ENCODE measurements at places on chromosomes 2 and 18.
A peak's percentile ranks its signal among the peaks of the same experiment; 100 is the strongest.

DNA sequence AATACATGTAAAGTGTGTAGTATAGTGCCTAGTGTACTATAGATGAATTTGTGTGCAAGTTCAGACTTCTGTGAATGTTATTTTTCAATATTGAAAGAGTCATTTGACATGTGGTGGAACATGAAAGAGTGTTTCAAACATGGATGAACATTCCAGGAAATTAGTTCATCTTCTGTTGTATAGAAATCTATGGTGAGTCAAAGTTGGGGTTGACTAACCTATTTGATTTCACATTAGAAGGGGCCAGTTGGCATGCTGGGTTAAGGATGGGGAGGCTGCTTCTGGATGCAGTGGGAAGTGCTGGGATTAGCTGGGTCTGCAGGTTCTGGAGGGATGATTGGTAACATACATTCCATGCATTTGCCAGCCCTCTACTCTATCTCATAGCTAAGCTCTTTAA, 50.6 kb downstream of the LYPD6B start:
- peak; percentile 29 for DNase-seq

DNA sequence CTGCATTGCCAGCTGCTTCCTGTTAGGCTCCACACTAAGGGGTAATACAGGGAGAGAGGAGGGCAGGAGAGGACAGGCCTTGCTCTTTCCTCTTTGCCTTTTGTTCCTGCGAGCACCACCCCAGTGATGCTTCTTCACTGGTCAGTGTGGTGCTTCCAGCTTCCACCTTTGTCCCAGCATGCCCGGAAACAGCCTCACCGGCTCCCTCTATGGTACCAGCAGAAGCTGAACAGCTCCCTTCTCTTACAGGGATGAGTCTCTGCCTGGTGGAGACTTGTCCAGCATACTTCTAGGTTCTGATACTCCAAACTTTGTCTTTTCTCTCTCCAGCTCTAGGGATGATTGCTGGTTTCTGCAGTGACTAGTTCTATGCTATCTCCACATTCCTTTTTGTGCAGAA, 413.3 kb downstream of the TSN start:
- no peak for DNase-seq

DNA sequence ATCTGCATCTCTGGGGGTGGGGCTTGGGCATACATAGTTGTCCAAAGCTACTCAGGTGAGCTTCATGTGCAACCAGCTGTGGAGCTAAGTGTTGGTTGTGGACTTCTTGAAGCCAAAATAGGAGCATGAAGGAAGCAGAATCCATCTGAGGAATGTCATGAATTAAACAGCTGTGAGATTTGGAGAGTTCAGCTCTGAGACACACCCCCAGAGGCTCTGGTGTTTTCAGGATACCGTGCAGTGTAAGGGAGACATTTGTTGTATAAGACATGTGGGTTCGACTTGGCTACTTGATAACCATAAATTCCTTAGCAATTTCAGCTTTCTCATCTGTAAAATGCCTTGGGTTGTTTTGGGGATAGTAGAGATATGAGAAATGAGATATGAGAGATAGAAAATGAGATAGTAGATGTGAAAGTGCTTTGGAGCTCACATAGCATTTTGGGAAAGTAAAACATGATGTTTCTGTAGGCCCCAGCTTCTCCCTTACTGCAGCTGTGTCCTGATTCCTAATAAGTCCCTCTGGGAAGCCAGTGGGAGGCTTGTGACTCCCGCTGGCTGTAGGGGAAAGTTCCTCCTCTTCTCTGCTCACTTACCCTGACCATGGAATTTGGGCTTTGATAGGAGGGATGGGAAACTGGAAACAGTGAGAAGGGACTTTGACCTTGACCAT, 50.0 kb downstream of the DPYSL5 start:
- DNase-seq: no peak

DNA sequence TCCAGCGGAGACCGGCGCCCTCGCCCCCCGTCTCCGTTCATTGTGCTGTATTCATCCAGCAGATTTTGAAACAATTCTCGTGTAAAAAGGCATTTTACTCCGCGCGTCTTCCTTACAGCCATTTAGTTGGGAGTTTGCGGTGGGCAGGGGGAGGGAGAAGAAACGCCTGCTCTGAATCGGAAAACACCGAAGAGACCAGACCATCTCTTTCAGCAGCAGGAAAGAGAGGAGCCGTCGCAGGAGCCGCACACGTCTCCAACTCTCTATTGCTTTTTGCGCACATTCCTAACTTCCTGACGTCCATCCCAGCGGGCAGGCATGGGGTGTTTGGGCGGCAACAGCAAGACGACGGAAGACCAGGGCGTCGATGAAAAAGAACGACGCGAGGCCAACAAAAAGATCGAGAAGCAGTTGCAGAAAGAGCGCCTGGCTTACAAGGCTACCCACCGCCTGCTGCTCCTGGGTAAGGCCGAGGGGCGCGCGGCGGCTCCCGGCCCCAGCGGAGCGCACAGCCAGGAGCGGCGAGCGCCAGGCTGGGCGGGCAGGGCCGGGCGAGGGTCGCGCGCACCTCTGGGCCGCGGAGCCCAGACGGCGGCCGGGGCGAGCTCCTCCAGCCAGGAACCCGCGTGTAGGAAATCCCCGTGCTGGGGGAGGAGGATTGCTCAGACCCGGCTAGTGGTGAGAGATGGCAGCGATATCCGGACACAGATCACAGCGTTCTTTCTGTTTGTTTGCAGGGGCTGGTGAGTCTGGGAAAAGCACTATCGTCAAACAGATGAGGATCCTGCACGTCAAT, 63.2 kb downstream of the GNAL start:
- DNase-seq: peak; percentile 11

DNA sequence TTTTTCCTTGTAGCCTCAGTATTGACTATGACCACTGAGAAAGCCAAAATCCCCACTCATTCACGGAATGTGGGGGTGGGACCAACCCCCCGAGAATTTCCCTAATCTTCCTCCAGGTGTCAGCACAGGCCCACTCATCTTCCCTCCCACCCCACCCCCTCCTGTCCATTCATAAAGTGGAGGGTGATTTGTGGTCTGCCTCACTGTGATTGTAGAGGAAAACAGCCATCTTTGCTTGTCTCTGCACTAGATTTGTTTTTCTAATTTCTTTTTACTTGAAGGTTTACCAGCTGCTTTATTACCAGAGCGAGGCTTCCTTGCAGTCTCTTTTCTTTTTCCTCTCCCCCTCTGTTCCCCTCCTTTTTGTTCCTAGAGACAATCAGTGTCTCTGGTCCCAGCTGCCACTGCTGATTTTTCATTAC, 171.8 kb downstream of the ICOS start:
- peak; percentile 56 for DNase-seq

DNA sequence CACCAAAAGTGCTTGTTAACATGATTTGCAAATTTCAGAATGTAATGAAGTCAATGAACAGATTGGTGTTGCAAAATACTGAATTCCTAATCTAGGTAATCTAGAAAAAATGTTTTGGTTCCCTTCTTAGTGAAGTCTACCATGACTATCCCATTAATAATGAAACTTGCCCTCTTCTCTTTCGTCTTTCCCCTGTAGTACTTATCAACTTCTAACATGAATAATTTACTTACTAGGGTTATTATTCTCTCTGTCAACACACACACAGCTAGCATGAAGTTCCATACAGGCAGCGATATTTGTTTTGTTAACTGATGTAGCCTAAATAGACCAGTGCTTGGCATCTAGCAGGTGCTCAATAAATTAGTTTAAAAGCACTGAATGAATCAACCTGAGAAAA, 160.2 kb downstream of the NCK2 start:
- no peak for DNase-seq

DNA sequence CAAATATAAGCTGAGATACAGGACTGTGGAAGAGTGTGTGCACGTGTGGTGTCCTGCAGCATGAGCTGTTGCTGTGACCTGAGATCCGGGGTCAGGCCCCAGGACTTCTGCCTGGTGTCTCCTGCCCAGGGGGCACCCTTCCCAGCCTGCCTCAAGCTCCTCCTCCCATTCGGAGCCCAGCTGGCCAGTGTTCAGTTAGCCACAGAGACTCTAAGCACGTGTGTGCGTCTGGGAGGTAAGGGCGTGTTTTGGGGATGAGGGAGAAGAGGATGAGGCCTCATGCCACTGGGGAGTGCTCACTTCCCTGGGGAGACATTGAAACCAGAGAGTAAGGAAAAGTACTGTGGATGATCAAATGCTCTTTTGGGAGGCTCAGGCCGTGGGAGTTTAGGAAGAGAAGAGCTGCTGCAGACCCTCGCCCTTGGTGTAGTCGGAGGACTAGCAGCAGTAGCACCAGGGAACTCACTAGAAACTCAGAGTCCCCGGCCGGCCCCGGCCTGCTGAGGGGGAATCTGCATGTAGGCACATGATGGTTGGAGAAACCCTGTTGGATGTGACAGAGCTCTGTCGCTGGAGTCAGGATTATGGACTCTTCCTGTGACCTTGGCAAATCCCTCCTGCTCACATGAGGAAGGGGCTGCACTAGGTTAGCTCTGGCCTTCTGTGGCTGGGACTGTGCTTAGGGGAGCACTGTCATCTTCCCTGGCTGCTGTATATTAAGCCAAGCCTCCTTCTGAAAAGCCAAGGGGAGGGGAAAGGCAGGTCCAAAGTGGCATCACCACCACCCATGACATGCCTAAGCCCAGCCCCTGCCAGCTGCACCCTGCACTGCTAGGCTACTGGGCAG, 231.1 kb downstream of the DYSF start:
- DNase-seq: no peak

GRCh38 chr2:45763255-45763654, 111.8 kb downstream of the PRKCE start:
- no peak for DNase-seq

DNA sequence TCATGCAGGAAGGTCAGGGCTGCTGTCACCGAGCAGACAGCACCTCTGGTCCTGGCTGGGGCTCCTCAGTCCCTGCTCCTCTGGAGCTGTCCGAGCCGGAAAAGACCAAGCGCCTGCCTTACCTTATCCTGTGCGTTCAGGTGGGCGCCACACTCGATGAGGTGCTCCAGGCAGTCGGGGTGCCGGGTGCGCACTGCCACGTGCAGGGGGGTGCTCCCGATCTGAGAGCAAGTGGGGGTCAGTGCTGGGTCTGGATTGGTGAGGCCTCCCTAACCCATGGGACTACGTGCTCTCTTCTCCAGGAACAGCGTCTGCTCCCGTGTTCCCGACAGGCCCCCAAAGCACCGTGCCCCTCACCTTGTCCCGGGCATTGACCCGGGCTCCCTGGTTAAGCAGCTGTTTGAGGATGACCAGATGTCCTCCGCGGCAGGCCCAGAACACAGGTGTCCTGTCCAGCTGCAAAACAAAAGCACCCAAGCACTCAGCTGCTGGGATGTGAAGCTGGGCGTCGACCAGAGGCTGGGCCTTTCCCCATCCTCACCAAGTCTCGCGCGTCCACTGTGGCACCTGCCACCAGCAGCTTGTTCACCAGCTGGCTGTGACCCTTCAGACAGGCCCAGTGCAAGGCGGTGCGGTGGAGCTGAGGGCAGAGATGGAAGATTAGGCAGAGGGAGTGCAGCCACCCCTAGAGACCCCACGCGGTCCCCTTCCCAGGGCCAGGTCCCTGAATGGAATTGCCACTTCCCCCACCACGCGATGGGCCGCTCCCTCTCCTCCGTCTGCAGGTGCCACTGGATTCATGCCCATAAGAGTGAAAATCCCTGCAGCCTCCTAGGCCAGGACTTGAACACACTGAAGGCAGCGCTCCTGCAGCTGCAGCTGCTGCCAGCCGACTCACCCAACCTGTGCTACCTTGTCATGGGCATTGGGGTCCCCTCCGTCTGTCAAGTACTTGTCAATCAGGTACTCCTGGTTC, 3.7 kb downstream of the ANKRD23 start:
- no peak for DNase-seq

DNA sequence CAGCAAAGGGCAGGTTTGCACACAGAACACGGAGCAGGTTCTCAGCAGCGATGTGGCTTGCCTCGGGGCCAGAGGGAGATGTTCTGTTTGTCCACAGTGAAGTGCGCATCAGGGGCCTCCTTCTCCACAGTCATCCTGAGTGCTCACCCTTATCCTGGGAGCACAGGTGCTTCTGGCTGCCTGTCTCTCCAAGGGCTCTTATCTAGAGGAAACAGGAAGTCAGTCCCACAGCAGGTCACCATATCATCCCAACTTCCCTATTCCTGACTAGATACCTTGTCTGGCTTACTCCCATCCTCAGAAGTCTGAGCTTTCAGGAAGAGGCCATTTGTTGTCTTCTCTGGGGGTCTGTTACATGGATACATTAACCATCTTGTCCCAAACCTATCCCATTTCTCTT, at the start of gene CD207:
Gene CD207 (minus strand): TSS at position 174 of the 400 bp plus-strand sequence. CDS start 40 bp downstream, at position 134.
- no peak for DNase-seq

GRCh38 chr2:94753466-94753998, 117.7 kb upstream of the TEKT4 start:
- DNase-seq: no peak

DNA sequence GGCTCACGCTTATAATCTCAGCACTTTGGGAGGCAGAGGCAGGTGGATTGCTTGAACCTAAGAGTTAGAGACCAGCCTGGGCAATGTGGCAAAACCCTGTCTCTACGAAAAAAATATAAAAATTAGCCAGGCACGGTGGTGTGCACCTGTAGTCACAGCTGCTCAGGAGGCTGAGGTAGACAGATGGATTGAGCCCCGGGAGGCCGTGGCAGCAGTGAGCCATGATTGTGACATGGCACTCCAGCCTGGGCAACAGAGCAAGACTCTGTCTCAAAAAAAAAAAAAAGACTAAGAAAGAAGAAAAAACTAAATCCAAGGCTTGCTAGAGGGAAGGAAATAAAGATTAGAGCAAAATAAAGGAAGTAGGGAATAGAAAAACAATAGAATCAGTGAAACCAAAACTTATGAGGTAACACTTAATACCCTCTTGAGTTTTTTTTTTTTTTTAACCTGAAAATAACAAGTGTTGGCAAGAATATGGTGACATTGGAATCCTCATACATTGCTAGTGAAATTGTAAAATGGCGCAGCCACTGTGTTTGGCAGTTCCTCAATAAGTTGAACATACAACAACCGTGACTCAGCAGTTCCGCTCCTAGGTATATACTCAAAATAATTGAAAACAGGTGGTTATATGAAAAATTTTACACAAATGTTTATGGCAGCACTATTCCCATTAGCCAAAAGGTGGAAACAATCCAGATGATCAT, 85.2 kb downstream of the EML4 start:
- DNase-seq: no peak

DNA sequence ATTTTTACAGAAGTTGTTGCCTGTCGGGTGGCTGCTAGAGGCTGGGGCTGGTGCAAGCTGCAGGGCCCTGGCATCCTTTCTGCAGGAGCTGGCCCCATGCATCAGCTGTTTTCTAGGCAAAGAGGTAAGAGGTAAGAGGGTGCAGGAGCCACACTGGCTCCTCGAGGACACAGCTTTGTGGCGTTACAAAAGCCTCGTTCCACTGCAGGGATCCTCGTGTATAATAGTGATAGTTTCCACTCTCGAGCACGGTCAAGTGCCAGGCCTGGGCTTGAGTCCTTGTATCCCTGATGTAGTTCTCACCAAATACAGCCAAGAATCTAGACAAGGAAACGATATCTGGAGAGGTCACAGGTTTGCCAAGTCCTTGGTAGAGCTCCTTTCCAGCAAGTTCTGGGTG, 33.2 kb upstream of the FHOD3 start:
- DNase-seq: no peak
